Dermis blood vessel endothelial cell (primary cell): ENCODE measurements at places on chromosomes 5 and 9. TPM values are rescaled to one million over a fixed set of nuclear protein-coding genes. Genes with fewer than 3 reads are reported as not detected.

DNA sequence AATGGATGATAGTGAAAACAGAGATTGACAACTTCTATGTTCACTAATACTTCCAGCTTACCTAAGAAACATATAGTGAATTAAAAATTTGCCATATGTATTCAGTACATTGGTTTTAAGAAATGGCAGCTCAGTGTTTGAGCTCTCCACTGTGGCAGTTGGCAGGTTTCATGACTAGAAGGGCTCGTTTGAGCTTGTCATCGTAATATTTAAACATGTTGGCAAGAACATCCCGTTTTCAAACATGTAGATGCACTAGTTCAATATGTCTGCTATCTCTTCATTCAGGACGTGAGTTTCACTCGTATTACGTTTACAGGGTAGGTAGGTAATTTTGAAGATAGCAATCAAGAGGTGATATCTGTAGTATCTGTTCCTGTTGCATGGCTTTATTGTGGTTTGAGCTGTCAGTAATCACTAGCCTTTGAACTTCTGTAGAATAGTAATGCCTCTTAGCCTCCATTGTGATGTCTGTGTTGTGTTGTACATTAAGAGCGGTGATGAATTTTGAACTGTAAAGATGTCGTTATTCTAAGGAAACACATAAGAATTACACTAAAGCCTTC lies 74.8 kb downstream of the NLN start:
- no peak for DNase-seq

- DNase-seq = no peak
Observed at GRCh38 chr5:150013931-150014330, 13.4 kb downstream of the HMGXB3 start.

GRCh38 chr5:154285661-154286408 lies 95.3 kb downstream of the GALNT10 start:
- peak; percentile 31 for DNase-seq

- DNase-seq = no peak
Observed at GRCh38 chr5:150180241-150181026, 9.4 kb upstream of the SLC6A7 start.

DNA sequence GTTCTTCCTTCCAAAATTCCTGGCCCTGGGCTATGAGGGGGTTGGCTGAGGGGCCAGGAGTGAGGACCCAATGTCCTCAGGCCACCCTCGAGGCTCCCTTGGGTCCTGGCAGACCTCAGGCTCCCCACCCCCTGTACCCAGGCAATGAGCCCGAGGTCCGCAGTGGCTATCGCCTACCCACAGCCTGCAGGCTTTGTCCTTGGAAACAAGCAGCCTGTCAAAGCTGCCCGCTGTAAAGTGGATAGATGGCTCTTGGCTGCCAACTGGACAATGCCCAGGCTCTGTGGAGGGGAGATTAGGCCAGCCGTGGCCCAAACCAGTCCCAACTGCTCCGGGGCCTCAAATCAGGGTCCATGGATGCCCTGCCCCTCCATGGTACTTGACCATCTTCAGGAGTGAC lies 2.2 kb upstream of the ADGRD2 start:
- no peak for DNase-seq

GRCh38 chr5:144108131-144108530 lies 62.3 kb downstream of the YIPF5 start:
- DNase-seq = no peak

GRCh38 chr5:163384669-163385068 lies 52.7 kb upstream of the CCNG1 start:
- no peak for DNase-seq

DNA sequence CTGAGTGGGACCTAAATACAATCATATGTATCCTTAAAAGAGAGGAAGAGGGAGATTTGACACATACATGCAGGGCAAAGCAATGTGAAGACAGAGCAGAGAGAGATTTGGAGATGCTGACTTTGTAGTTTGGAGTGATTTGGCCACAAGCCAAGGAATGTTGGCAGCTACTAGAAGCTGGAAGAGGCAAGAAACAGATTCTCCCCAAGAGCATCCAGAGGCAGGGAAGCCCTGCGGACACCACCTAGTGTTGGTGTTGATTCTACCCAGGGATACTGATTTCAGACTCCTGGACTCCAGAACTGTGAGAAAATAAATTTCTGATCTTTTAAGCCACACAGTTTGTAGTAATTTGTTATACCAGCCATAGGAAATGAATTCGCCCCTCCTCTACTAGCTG lies 64.9 kb upstream of the OSMR start:
- peak; percentile 81 for DNase-seq

DNA sequence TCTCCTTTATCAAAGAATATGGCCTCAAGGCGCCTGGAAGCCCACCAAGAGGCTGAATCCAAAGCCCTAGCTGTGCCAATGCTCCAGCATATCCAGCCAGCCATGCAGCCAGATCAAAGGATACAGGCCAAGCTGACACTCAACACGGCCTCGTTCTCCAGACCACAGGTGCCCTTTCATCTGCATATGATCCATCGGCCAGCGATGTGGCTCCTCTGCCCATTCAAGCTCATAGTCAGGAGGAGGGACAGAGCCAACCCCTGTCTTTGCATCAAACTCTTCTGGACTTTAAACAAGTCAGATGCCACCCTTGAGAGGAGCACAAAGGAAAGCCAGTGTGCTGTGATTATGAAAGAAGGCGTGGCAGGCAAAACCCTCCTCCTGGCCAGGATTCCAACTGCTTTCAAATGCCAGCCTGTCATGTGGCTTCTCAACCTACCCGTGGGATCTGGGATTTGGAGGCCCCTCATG lies 42.5 kb downstream of the ADAM19 start:
- no peak for DNase-seq

DNA sequence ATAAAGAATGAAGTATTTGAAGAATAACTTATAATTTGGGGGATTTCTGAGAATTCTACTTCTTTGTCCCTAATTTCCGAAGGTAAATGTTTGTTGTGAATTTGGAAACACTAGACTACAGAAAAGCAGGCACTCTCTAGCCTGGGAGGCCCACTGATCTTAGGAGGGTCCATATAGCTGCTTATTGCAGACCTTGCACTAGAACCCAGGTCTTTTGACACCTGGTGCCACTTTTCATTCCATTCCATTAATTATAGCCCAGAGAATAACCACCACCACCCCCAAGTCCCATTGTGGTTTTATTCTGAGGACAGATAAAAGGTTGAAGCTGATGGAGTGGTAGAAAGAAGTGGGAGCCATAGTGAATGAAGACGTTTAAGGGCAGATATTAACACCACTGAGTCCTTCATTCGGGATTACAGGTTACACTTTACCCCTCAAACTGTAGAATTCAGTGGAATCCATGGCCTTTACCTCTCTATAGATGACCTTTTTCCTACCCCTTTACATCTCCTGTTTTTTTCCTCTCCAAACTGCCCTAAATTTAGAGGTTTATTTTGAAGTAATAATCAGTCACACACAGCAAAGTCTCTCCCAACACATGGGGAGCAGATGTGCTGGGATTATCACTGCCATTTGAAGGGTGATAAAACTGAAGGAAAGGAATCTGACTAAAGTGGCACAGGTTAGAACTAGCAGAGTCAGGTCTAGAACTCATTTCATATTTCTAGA lies 12.0 kb upstream of the PSMD5 start:
- DNase-seq = no peak

DNA sequence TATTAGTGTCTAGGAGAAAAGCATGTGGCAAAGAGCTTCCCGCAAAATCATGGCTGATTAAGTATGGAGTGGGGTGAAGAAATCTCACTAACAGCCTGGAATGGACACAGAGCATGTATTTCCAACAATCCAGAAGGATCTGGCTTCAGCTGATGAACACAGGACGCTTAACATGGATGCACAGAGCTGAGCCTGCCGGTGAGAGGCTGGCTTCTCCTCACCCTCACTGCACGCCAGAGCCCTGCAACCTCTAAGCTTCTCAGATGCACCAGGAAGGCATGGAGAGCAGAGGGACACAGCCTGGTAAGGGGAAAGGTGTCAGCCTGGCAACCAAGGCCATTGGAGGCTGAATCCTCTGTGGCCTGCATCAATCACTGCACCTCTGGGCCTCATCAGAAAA lies 298.5 kb downstream of the TRIM32 start:
- DNase-seq = no peak

Gene PCDHB2
- 0.88 and 1.4 TPM in 2 replicates for total RNA-seq

Gene TICAM2
- total RNA-seq = 0.17 and 0.93 TPM in 2 replicates

Gene ADRA1B
- total RNA-seq = 0.34 TPM in 1 of 2 replicates, not detected in the other

Gene SCGB3A2
- total RNA-seq = not detected in 2 replicates

Gene SPATA31C1
- total RNA-seq = not detected in 2 replicates

Gene PHF24
- not detected in 2 replicates for total RNA-seq
